ENCODE measurements at places on chromosomes 5 and 9.

DNA sequence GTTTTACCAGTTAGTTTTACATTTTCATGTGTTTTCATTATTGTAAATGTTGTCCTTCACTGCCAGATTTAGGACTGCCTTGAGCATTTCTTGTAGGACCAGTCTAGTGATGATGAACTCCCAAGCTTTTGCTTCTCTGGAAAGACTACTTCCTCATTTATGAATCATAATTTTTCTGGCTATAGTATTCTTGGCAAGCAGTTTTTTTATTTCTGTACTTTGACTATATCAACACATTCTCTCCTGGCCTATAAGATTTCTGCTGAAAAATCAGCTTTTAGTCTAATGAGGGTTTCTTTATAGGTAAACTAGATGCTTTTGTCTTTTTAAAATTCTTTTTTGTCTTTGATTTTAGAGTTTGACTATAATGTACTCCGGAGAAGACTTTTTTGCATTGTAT lies 256.8 kb upstream of the GRAMD2B start:
- DNase-seq = no peak

- DNase-seq = no peak
Observed at GRCh38 chr5:60671899-60672692, 27.9 kb downstream of the DEPDC1B start.

- no peak for DNase-seq
Observed at GRCh38 chr5:108720391-108720790, 27.3 kb upstream of the FER start.

GRCh38 chr5:117748336-117748735 lies 1173.7 kb upstream of the SEMA6A start:
- no peak for DNase-seq

- peak; percentile 46 for DNase-seq
Observed at GRCh38 chr9:78713614-78714405, 416.9 kb downstream of the PSAT1 start.

GRCh38 chr9:136668983-136669790 lies 6.5 kb downstream of the EGFL7 start:
- DNase-seq = no peak

DNA sequence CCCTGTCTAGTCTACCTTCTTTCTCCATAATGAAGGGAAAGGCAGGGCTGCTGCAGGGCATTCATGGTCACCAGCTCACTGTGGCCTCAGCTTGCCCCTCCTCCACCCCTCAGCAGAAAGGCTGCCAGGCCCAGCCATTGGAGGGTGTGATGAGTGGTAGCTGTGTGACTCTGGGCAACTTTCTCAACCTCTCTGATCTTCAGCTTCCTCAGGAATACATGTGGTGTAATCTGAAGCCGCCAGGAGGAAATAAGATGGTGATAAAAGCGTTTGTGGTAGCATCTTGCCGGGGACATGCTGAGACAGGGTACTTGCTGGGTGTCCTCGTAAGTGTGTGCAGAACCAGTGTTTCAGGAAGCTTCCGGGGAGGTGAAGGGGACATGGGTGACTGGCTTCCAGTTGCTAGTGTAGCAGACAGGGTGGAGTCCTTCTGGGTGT lies 9.8 kb downstream of the CXCL14 start:
- no peak for DNase-seq

DNA sequence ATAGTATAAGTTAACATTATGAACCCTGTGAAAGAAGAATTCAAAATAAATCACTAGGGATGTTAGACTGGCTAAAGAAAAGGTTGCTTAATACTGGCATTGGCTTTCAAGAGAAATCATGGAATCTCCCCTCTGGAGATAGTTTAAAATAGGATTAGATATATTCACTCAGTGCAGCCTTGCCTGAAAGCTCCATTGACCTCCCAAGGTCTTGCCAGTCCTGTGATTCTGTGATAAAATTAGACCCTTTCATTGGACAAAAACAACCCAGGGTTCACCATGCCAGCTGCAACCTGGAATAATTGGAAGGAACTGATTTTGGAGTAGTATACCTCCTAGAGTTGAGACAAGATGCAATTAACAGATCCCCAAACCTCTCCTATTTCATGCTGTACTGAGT lies 588.1 kb upstream of the MEF2C start:
- no peak for DNase-seq

DNA sequence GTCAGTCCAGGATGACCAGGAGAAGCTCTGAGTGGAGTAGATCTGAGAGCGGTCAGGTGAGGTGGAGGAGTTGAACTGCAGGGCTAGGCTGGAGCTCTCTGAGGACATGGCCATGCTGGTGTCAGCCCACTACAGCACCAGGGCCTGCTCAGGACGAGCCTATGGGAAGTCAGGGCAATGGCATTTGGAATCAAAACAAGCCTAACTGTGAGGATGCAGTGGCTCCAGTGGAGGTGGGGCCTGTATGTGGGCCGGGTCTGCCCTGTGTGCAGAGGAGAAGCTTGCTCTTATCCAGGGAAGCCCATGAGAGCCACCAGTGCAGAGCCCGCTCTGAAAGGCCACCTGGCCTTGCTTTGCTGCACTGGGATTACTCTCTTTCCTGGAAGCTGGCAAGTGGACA lies 11.1 kb downstream of the CXCL14 start:
- DNase-seq = no peak

GRCh38 chr5:112217843-112218579 lies 201.1 kb downstream of the EPB41L4A start:
- no peak for DNase-seq

DNA sequence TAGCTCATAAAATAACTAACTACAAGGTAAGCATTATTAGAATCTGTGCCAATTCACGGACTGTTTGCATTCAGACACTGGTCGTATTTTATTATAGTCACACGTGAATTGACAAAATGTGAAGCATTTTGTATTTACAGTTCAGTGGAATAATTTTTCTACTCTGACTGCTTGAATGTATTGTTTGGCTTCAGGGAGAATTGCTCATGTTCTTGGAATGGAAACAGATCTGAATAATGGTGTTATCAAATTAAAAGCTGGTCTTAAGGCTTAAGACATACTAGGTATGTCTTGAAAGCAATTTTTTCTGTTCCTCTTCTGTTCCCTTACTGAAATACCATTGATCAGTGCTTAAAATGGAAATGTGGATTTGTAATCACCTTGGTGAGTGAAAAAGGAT lies 543.7 kb upstream of the TLE4 start:
- no peak for DNase-seq

DNA sequence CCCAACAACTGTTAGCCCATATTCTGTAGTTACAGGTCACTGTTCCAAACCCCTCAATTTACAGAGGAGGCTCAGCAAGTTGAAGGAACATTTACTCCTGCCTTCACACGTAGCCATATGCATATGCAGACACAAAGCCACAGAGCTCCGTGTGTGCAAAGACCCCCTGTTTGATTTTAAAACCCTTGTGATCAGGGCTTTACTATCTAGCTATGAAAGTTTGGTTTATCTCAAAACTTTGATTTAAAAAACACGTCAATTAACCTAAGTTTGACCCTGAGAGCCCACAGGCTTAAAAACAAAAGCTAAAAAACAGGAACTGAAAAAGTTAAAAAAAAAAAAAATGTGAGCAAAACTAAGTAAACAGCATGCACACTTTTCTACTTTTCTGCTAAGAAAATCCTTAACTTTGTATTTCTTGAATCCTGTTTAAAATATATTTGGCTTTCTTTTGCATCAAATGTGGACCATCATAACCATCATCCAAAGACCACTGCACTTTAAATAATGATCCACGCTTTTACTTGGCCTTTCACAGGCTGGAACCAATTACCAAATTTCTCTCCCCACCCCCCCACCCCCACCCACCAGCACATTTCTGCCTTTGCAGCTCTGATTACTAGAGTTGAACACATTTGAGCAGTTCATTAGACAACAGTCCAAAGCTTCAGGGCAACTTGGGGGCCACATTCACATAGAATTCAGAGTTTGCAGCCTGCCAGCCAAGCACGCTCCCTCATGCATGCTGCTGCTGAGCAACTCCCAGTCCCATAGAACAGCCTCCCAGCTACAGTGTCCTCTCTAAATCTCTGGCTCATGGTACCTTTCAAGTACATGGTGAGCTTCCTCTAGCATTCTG lies 128.8 kb upstream of the MAP3K1 start:
- peak; percentile 21 for DNase-seq

- no peak for DNase-seq
Observed at GRCh38 chr9:18365651-18366050, 108.3 kb upstream of the ADAMTSL1 start.

- no peak for DNase-seq
Observed at GRCh38 chr9:137969685-137970084, 92.1 kb downstream of the CACNA1B start.

- DNase-seq = no peak
Observed at GRCh38 chr5:107889387-107889786, 218.7 kb upstream of the EFNA5 start.

GRCh38 chr5:7876867-7877266 lies 7.9 kb downstream of the MTRR start:
- no peak for DNase-seq

- no peak for DNase-seq
Observed at GRCh38 chr9:109922617-109923470, 142.8 kb downstream of the PALM2AKAP2 start.

- no peak for DNase-seq
Observed at GRCh38 chr9:87324613-87325194, 173.0 kb upstream of the DAPK1 start.

DNA sequence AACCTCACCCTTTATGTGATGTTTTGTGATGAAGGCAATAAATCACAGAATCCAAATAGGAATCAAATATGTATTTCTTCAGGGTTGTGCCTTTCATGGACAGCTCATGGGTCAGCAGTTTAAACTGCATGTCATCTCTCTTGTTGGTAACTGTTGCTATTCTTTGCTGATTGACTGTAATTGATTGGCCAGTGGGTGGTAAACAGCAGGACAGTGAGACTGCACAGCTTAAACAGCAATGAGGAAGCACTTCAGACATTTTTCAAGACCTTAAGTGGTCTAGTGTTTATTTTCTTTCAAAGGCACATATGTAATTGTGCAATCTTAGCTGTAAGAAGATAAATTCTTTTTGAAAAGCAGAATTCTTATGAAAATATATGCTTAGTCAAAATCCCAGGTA lies 260.5 kb downstream of the COX7C start:
- DNase-seq = no peak

DNA sequence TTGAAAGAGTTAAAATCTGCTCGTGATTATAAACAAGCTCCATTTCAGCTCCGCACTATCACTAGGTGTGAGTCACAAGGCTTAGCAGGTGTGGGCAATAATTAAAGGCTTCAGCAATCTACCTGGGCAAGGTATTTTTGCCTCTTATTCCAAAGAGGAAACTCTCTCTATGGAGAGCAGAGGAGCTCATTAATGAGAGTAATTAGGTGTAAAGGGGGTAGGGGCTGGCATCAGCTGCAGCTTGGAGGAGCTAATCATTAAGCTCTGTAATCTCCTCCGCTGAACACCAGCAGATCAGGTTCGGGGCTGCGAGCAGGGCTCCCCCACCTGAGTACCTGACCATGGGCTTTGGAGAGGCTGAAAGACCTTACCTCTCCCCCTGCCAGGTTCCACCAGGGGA lies 129.2 kb downstream of the CRB2 start:
- DNase-seq = no peak

DNA sequence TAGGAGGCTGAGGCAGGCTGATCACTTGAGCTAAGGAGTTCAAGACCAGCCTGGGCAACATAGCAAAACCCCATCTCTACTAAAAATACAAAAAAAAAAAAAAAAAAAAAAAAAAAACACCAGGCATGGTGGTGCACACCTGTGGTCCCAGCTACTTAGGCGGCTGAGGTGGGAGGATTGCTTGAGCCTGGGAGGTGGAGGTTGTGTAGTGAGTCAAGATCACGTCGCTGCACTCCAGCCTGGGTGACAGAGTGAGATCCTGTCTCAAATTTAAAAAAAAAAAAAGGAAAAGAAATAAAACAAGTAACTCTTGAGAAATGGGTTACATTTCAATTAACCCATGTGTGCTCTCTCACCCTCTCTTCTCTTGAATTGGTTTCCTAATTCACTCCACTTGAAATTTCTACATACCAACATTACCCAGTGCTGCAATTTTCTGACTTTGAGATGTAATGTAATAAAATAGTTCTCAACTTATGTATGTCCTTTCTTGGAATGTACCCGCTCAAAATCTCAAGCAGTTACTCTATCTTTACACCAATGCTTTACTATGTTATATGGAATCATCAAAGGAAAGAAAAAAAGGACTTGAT lies 35.8 kb downstream of the TMEM245 start:
- no peak for DNase-seq

GRCh38 chr9:13778631-13779030 lies 499.1 kb upstream of the MPDZ start:
- DNase-seq = no peak

DNA sequence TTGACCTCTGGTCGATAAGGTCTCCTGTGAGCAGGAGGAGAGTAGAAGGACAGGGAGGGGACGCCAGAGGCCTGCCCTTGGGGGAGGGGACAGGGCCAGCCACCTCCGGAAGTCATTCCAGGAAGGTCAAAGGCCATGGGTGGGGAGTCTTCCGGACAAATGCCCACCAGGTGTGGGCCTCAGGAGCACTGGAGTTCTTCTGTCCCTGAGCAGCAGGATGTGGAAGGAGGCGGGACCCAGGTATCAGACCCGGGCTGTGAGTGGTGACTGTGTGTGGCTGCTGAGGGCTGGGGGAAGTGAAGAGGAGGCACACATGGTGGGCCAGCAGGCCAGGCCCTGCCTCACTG lies 13.9 kb downstream of the FGF18 start:
- no peak for DNase-seq

GRCh38 chr9:136011703-136012496 lies 50.7 kb upstream of the UBAC1 start:
- DNase-seq = no peak

- no peak for DNase-seq
Observed at GRCh38 chr5:143016777-143017516, 246.8 kb downstream of the ARHGAP26 start.

GRCh38 chr5:31738199-31738598 lies 99.3 kb downstream of the PDZD2 start:
- DNase-seq = no peak

- DNase-seq = no peak
Observed at GRCh38 chr9:35069020-35069419, 3.4 kb downstream of the VCP start.

DNA sequence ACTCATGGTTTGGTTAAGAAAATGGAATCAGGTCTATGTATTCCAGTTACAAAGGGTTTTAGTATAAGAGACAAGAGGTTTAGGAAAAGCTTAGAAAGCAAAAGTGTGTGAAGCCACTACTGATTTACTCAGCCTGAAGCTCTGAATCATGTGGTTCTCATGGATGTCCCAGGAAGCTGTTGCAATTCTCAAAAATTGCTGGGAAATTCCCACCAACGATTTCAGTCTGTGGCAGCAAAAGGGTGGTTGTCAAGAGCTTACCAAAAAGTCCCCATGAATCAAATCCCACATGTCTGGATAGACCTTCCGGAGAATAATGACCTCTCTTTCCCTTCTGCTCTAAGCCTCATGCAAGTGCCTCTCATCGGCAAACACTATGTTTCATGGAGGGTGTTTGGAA lies 929.9 kb downstream of the TLE4 start:
- no peak for DNase-seq

- DNase-seq = no peak
Observed at GRCh38 chr5:134188092-134188491, 11.3 kb upstream of the SKP1 start.

DNA sequence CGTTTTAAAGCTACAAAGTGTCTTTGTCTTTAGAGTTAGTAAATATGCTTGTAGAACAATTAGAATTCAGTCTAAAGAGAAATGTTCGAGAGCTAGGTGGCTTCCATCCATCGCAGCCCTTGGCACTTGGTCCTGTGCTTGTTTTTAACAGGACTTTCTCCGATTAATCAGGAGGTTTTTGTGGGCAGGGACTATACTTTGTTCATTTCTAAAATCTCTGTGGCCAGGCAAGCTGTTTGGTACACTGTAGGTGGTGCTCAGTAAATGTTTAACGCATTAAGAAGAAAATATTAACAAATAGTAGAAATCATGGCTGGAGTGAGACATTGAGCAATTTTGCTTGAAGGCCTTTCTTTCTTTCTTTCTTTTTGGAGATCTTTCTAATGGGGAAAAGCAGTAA lies 20.8 kb downstream of the AGXT2 start:
- DNase-seq = no peak

All from bone marrow (tissue), 2 donors.